Omental fat pad (tissue), 4 donors: ENCODE measurements at places on chromosomes 12 and 14. TPM values are rescaled to one million over a fixed set of nuclear protein-coding genes. Genes with fewer than 3 reads are reported as not detected.

DNA sequence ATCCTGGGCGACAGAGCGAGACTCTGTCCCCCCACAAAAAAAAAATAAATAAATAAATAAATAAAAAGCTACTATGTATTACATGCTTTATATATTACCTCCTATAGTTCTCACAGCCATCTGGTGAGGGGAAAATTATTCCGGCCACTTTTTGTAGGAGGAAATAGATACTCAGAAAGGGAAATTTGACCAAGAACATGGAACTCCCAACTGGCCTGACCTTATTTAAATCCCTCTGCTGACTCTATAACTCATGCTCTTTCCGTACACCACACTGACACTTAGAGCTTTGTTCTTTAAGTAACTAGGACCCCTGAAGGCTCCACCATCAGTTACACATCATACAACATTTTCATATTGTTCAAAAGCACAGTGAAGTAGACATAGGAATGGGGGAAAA, 2.2 kb upstream of the MMP19 start:
- DNase-seq: no peak

DNA sequence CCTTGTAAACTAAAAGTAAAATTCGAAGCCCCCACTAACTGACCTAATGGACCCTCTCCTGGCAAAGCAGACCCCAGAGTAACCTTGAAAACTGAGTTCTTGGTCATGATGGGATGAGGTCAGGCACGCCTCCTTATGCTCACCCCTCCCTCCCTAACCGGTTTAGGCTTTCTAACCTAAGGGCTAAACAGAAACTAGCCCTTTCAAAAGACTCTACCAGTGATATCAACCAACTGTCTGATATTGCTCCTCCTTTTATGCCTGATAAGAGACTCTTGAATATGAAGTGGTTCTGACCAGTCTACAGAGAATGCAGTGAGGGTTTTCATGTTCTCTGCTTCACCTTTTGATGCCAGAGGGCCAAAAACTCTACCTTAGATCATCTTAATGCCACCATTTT, 4.8 kb upstream of the LPCAT3 start:
- DNase-seq: no peak

- DNase-seq: no peak
Observed at GRCh38 chr12:89879766-89880165, 171.1 kb upstream of the ATP2B1 start.

DNA sequence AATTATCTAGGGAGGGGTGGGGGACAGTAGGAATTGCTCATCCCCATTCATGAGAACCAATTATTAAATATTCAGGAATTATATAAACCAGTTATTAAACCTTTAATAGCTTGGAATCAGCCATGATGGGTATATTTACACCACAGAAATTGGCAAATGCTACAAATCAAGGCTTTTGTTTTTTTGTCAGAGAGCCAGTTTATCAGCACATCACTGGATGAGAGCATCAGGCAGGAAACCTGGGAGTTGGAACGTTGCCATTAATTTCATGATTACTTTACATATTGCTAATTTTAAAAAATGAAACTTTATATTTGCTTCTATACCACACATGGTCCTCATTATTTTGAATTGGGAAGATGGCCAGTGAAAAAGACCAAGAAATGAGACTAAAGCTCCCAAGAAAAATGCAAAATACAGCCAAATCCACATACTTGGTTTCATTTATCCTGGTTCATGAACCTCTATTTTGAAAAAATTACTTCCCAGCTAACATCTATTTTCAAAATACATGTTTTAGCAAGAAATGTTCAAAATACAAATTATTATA, 48.4 kb downstream of the ATL1 start:
- no peak for DNase-seq

Gene NAV3
- 24.3 TPM for total RNA-seq

- no peak for DNase-seq
Observed at GRCh38 chr12:21336656-21337055, 1.9 kb upstream of the SLCO1A2 start.

- DNase-seq: no peak
Observed at GRCh38 chr12:108107293-108107692, 21.8 kb upstream of the WSCD2 start.

DNA sequence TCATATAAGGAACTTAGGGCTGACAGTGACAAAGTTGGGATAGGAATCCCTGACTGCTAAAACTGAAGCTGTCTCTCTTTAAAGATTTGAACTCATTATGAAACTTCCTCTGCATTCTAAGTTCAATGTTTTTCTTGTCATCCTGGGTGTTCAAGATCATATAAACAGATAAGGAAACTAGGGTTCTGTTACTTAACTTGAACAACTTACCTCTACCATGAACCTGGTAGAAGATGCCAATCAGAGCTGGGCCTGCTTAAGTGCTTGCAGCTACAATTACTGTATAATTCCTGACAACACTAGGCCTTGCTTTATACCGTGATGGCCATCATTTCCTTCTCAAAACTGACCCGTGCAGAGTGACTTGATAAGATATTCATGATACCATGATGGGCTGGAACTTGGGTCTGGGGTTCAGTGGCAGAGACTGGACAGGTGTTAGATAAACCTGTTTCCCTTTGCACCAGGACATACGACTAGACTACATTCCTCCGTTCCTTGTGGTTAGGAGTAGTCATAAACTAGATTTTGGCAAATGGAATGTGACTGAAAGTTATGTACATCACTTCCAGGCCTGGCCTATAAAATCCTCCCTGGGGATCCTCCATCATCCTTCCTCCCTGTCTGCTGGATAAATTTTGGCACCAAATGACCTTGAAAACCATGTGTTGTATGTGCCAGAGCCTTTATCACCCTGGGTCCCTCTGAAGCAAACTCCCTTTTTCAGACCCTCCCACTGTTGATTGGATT, 172.2 kb upstream of the PRICKLE1 start:
- no peak for DNase-seq

Gene ZFHX2
- total RNA-seq: 0.72 TPM

Gene MYL6
- total RNA-seq: 4,265 TPM

GRCh38 chr14:76828339-76829012, 2.3 kb downstream of the LRRC74A start:
- DNase-seq: no peak

DNA sequence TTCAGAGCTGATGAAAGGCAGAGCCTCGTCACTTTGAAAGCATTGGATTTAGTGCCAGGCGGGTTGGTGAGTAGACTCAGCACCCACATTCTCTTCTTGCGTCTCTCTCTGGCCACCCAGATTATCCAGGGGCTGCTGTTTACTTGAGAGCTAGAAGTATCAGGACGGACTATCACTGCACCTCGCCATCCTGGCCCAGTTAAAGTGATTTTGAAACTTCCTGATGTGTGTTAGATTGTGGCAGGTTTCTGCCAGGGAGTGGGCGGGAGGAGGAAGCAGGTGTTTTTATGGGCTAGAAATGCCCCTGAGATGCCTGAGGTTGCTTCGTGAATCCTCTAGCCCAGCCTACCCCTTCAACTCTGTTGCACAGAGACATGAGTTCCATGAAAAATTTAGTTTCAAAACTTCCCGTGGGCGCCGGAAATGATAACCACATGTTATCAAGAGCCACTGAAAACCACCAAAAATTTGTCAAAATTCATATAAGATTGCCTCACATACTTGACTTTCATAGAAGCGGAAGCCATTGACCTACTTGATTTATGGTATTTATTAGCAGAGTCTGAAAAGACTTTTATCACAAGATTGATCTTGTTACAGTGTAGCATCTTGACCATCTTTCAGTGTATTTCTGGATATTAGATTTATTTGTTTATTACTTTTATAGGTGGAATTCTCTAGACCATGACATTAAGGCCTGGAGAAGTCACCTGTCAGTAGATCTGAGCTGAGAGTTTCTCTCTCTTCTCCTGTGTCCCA, 466.0 kb downstream of the RAD51B start:
- DNase-seq: no peak

DNA sequence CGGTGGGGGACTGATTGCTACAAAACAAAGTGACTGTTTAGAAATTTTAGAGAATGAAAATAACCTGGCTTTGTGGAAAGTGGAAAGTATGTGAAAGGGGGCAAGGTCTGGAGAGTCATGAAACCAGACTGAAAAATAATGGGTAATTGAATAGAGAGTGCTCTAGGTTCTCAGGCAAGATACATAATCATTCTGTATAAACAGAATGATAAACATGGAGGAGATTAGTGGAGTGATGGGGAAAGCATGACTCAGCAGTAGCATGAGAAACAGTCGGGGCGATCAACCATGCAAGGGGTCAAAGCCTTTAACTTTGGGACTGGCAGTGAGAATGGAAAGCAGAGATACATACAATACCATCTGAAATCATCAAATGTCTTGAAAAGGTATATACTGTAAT, 332.5 kb downstream of the CCER1 start:
- DNase-seq: no peak

GRCh38 chr12:105911966-105912365, 226.8 kb downstream of the NUAK1 start:
- DNase-seq: no peak

DNA sequence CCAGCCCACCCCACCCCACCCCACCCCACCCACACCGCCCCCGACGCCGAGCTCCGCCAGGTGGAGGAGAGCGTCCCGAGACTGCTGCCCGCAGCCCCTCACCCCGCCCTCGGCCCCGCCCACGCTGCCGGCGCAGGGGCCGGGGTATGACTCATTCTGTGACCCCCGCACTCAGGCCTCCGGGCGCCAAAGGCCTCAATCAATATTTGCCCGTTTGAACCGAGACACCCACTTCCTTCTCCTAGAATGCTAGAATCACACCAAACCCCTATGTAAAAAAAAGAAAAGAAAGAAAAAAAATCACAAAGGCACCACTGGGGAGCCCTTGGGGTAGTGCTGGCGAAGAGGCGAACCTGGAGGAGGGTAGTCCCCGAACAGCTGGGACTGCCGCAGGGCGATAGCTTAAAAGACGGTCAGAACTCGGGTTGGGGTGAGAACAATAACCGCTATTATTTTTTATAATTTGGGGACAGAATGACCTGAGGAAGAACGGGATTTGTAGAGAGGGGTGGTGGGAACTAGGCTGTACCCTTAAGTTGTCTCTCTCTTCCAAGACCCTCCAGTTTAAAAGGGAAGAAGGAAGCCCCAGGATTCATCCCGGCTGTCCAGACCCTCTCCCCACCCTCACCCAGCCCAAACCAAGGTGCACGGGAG, 894 bp downstream of the KRT8 start:
- DNase-seq: no peak
